ENCODE measurements at places on chromosomes 1 and 21. TPM values are rescaled to one million over a fixed set of nuclear protein-coding genes. Genes with fewer than 3 reads are reported as not detected.

DNA sequence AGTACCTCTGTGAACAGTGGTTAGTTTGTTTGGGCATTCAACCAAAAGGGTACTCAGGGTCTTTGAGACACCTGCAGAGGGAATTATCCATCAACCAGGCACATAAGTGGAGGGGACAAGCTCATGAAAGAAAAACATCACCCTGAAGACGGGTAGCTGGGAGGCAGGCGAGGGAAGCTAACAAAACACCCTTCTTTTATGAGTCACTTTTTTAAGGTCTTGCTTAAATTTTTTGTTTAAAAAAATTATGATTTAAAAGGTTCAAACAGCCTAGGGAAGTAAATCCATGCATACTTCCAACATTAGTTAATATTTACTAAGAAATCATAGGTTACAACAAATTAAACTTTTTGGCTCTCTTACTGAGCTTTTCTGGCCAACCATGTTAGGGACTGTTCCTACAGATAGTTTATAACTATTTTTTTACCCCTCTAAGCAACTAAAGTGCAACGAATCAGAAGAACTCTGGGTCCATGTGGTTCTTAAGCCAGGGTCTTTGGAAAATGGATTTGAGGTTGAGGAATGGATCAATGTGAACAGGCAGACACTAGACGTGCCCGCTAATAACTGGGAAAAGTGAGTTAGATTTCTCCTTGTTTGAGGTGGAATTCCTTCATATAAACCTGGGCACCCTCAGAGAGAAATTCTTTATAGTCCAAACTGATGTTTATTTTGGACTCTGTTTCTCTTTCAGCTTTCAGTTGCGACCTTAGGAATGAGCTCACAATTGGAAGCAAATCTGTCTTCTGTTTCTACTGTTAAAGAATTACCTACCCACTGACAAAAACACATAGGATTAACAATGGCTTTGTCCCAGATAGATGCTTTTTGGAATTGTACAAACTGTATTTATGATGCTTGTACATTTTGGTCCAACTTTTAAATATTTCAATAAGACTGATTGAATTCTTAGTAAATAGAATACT is 123.0 kb downstream of the LYPLAL1 start:
- no peak for DNase-seq

GRCh38 chr1:11725616-11726015 is 10.3 kb upstream of the AGTRAP start:
- no peak for DNase-seq

Gene HSD17B7
- 20.4 TPM for total RNA-seq

GRCh38 chr1:73327180-73327793 is 870.7 kb downstream of the LRRIQ3 start:
- DNase-seq = no peak

Gene PIK3CD
- total RNA-seq = 157 TPM

- DNase-seq = no peak
These were observed 23.3 kb downstream of the DUSP10 start for GRCh38 chr1:221718381-221719277.

DNA sequence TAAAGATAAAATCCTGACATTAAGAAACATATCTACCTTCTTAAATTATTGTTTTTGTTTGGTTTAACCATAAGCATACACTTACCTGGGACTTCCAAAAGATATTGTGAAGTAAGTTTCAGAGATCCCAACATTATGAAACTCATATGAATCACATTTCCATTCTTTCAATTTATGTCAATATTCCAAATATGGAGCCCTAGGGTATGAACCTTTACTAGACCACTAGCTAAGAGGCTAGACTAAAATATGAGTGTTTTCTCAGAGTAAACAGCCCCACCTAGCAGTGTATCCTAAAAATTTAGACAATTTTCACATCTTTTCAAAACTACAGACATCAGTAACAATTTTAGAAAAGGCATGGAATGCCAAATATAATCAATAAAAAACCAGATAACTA is 24.4 kb downstream of the SCAF4 start:
- DNase-seq = no peak

GRCh38 chr1:48177257-48177656 is 45.3 kb upstream of the SLC5A9 start:
- no peak for DNase-seq

- DNase-seq = no peak
These were observed 6.1 kb upstream of the SARS1 start for GRCh38 chr1:109207467-109208103.

Gene TPR
- 117 TPM for total RNA-seq

DNA sequence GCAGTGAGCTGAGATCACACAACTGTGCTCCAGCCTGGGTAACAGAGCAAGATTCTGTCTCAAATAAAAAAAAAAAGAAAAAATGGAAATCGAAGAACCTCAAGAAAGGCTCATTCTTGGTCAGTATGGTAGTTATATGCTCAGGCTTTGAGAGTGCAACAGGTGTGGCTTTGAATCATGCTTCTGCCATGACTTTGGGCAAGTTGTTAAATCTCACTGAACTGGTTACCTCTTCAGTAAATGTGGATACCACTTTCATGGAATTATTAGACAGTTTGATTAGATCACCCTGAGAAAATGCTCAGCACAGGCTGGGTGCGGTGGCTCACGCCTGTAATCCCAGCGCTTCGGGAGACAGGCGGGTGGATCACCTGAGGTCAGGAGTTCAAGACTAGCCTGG is 12.8 kb downstream of the TRNAU1AP start:
- DNase-seq = no peak

DNA sequence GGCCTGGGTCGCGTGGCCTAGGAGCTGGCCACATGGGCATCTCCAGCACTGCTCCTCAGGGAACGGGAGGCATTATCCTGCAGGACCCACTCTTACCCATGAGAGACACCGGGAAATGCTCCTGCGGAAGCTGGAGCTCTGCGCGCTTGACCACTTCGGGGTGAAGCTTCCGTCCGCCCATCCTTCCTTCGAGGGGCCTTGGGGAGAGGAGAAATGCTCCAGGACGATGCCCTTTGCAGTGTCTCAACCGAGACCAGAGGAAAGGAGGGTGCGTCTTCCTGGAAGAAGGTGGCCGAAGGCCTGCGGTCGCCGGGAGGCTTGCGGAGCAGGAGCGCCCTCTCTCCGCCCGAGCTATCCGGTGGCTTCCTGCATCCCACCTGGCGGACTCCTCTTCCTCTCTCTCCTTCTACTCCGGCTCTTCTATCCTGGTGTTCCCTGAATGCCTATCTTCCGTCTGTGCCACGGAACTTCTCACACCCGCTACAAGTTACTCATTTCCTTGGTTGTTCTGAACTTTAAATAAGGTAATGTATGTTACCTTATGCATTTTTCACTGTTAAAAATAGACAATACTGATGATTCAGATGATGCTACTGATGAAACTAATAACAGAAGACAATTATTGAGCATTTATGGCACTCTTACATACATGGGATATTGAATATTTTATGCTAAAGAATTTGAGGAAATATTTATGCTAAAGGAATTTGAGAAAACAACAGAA is 91.4 kb downstream of the PRKAB2 start:
- no peak for DNase-seq

DNA sequence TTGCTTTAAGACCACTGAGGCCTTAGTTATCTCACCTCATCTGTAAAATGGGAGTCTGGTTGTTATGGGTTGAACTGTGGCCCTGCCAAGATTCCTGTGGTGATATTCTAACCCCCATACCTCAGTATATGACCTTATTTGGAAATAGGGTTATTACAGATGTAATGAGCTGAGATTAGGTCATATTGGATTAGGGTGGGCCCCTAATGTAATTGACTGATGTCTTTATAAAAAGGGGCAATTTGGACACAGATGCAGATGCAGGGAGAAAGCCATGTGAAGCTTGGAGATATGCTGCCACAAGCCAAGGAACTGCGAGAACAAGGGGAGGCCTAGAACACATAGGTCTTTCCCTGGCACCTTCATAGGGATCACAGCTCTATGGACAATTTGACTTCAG is 3.9 kb downstream of the C1orf87 start:
- no peak for DNase-seq

- DNase-seq = no peak
These were observed 31.6 kb downstream of the PYHIN1 start for GRCh38 chr1:158962983-158963382.

Gene DDAH1
- total RNA-seq = not detected

DNA sequence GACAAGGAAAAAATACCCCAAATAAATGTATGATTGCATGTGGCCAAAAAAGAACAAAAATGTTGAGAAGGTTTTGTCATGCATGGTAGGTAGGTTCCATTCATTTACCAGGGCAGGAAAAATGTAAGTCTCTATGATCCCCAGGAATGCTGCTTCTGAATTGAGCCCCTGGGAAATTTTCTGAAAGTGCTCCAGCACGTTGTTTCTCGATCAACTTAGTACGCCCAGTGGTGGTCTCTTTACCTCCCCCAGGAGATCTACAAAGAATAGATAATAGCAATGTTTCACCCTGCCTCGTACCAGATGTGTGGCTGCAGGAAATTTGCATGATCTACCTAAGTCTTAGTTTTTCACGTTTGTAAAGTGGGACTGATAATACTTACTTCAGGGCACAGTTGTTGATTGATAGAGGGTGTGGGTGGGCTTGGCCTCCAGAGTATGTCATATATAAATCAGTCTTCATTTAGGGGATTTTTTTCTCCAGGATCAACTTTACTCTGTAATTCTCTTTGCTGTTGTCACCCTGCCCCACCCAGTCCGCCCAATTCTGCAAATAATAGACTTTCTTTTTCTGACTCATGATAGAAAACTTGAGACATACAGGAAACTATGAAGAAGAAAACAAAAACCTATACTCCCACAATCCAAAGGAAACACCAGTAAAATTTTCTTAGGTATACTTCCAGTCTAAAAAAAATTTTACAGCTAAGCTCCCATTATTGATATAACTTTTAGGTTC is 462.0 kb upstream of the RUNX1 start:
- no peak for DNase-seq

- no peak for DNase-seq
These were observed 50.2 kb upstream of the CSF3R start for GRCh38 chr1:36532810-36533401.

DNA sequence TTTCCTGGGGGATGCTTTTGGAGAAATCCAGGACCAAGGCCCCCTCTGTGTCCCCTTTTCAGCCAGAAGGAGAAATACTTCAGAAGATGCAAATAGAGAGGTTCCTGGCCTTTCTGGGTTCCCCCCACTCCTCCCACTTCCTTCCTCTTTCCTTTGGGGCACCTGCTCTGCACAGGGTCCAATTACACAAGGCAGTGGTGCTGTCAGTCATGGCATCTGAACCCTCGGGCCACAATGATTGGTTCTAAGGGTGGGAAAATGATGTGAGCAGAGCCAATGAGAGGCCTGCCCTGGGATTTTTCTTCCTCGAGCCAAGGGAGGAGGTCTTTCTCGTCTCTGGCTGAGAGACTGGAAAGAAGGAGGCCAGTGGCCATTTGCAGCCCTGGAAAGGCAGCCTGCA is 282.2 kb downstream of the NPHP4 start:
- no peak for DNase-seq

DNA sequence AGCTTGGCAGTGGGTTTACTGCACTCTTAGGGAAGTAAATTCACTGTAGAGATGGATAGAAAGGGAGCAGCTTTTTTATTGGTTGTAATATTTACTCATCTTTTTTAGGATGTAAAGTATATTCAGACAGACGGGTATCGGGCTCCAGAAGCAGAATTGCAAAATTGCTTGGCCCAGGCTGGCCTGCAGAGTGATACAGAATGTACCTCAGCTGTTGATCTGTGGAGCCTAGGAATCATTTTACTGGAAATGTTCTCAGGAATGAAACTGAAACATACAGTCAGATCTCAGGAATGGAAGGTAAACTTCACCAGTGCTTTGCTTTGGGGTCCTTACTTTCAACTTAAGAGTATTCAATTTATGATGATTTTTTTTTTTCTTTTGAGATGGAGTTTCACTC is 3.2 kb downstream of the UHMK1 start:
- DNase-seq = no peak

- no peak for DNase-seq
These were observed 119.2 kb downstream of the ITSN1 start for GRCh38 chr21:33761441-33762036.

DNA sequence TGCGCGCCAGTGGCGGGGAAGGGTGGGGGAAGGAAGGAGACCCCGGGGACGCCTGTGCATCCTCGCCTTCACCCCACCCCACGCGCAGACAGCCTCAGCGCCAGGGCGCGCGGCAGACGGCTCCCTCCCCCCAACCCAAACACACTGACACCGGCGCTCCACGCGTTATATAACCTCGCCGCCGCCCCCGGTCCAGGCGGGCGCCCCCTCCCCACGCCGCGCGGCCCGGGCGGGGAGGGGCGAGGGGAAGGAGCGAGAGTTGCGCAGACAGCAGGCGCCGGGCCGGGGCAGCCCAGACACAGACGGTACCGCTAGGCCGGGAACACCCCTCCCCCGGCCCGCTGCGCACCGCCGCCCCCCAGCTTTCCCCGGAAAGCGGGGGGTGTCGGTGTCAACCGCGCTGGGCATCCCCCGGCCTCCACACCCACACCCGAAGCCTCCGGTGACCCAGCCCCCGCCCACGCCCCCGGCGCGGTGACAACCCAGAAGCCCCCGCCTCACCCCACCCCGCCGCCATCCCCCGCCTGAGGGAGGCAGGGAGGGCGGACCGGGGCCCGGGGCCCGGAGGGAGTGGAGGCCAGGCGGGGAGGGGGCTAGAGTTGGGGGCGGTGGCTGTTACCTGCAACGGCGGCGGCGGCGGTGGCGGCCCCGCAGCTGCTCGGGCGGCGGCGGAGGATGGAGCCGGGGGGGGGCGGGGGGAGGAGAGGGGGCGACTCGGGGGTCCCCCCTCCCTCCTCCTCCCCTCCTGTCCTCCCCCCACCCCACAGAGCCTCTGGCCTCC is 432 bp downstream of the AKT3 start:
- peak; percentile 70 for DNase-seq

DNA sequence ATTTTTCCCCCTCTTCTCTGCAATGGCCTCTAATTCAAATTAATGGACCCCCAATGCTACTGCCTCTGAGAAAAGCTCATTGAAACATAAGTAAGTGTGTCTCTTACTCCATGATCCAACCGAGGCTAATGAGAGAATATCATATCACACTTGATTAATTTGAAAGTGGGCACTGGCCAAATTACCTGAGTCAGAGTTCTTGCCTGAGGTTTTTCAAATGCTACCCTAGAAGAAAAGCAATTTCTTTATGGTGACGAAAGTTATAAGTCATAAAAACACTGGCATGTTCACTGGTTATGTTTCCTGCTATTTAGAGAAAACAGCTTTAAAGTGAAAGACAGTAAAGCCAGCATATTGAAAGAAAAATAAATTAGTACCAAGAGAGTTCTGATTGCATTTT is 368.8 kb upstream of the TMPRSS15 start:
- DNase-seq = no peak

DNA sequence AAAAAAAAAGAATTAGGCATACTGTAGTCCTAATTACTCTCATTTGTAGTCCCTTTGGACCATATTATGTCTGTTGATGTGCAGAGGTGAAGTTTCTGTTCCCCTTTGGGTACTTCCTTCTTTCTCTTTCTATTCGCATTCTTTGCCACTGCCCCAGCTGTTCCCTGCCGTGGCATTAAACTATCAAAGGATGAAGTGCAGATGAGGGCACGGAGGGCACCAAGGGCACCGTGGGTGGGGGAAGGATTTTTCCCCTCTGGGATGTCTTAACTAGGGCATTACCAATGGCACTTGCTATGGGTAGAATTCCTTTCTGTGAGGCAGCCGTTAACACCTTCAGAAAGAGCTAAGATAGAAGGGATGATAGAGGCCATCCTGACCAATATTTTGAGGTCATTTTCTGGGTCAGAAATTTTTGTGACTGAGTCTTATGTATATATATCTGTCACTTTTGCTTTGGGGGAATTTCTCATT is 4.9 kb upstream of the MAPKAPK2 start:
- no peak for DNase-seq

GRCh38 chr21:44628707-44629391 is 2.0 kb downstream of the KRTAP10-9 start:
- no peak for DNase-seq

- no peak for DNase-seq
These were observed 45.9 kb downstream of the SLC19A1 start for GRCh38 chr21:45496151-45496967.

- no peak for DNase-seq
These were observed 80.6 kb downstream of the NIBAN1 start for GRCh38 chr1:184893695-184894094.

All from CD8-positive, alpha-beta memory T cell (primary cell).